Inflammatory macrophage treated with lipopolysaccharide for 1 hour (primary cell): ENCODE measurements at places on chromosomes 16 and 17.

GRCh38 chr17:67411397-67411796, 34.3 kb downstream of the PITPNC1 start:
- DNase-seq: peak; percentile 40

DNA sequence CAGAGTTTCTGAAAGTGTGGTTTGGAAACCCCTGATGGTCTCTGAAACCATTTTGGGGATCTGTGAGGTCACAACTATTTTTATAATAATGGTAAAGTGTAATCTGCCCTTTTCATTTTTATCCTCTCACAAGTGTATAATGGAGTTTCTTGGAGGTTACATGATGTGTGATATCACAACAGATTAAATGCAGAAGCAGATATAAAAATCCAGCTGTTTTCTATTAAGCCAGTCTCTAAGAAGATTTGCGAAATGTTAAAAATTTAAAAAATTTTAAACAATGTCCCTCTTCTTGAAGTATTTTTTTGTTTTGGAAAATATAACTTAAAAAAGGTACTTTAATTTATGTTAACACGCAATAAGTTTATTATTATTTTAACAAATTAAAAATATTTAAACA, 48.7 kb downstream of the RPGRIP1L start:
- no peak for DNase-seq

- no peak for DNase-seq
These were observed 465.0 kb upstream of the MAF start for GRCh38 chr16:80065541-80065940.

- peak; percentile 24 for DNase-seq
These were observed 31.5 kb upstream of the TNRC6C start for GRCh38 chr17:77926981-77927380.

GRCh38 chr17:40450175-40450574, 6.9 kb downstream of the IGFBP4 start:
- DNase-seq: no peak

DNA sequence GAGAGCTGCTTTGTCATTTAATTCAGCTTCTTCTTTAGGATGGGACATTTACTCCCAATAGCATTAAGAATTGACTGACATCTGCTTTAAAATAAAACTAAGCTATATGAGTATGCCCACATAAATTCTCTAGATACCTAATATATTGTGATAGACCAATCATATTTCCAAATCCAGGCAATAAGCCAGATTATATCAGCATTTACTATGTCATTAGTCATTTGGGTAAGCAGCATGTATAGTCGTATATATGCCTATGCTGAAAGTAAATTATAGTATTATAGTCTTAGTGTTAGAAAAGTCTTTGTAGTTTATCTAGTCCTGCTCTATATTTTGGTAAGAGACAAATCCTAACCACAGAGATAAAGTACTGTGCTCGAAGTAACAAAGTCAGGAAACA, 958.1 kb downstream of the KCNJ2 start:
- DNase-seq: no peak

- DNase-seq: no peak
These were observed 48.9 kb downstream of the SMPD3 start for GRCh38 chr16:68399456-68399855.
